Caudate nucleus (tissue), 63 donors: ENCODE measurements at places on chromosomes 16 and 17.

GRCh38 chr17:80951121-80952090 lies 40.2 kb upstream of the CHMP6 start:
- DNase-seq = no peak

DNA sequence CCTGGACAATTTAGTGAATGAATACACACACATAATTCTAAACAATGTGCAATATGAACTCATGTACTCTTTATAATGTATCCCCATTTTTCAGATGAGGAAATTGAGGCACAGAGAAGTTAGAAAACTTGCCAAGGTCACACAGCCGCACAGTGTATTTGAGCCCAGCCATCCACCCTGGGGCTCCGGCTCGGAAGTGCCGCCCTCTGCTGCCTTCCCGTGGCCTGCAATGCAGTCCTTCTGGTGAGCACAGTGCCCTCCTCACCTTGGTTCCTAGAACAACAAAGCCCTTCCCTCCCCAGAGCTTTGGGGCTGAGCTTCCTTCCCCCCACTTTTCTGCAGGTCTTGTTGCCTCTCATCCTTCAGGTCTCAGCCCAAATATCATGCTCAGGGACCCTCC lies 63.7 kb downstream of the C16orf78 start:
- no peak for DNase-seq

- DNase-seq = no peak
These were observed 41.4 kb downstream of the GRB2 start for GRCh38 chr17:75364078-75364477.

DNA sequence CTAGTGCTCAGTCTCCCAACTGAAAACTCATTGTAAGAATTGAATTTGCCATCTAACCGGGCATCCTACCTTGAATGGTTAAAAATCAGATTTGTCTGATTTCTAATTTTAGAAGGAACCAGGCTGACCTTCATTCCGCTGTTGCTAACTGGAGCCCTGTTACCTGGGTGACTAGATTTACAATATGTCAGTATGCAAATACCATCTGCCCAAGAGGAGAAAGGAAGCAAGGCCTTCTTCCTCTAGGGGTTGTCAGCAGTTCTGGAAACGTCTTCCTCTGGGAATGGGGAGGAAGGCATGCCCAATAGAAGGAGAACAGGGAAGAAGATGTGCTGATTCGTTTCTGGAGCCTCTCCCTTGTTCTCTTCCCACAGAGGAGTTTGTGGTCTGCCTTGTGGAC lies 137.9 kb downstream of the PITPNC1 start:
- no peak for DNase-seq

DNA sequence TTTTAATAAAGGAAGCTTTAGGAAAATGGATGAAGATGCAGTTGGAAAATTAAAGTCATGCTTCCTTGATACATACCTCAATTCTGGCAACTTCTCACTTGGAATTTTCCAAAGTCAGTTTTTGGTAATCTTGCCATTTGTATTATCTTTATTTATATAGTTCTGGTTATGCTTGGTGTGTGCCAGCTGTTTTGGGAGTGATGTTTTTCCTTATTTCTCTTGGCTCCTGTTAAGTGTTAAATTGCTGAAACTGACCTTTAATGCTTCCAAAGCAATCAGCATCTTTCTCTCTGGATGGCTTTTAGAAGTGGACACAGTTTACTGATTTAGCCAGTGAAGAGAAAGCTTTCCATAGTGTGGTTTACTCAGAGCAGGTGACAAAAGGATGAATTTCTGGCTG lies 70.1 kb upstream of the HAS3 start:
- no peak for DNase-seq

DNA sequence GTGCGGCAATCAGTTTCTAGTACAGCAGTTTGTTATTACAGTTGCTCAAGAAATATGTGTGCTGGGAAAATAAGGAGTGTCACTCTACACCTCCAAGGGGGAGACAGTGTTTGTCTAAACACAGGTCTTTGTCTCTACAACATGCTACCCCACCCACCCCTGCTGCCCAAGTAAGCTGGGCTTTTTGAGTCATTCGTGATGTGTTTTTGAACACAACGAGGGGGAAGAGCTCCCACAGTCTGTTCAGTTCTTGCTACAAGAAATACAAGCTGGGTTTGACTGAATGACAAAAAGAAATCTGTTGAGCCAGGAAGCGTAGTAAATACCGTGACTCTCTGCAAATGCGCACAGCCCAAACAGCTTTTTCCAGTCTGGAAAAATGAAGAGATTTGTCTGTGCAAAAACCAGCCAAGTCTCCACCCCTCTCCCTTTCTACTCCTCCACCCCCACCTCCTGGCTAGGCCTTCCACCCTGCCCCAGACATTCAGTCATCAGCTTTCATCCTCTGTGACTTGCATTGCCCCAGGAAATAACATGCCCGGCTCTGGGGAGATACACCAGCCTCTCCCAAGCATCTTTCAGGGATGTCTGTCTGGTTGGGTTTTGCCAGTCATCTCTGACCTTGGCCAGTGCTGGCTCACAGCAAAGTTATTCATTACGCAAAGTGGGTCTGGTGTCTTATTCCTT lies 25.7 kb downstream of the CHD9 start:
- no peak for DNase-seq

DNA sequence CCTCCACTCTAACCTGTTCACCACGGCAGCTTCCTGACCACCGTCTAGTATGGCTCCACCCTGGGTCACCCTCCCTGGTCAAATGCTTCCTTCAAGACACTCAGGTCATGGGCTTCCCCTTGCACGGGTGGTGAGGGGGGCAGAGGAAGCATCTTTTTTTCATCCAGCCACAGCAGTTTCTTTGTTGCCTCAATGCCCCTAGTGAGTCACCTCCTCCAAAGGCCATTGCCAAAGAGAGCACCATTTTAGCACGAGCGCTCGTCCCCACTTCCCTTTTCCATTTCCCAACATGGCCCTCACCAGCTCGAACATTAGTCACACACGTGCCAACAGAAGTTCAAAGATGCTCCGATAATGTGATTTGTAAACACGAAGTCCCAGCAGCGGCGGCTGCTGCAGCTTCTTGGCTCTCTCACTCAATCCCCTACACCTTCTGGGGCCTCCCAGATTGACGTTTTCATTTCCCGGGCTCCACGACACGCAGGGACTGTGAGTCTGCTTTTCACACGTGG lies 134.6 kb downstream of the GAS7 start:
- DNase-seq = no peak

DNA sequence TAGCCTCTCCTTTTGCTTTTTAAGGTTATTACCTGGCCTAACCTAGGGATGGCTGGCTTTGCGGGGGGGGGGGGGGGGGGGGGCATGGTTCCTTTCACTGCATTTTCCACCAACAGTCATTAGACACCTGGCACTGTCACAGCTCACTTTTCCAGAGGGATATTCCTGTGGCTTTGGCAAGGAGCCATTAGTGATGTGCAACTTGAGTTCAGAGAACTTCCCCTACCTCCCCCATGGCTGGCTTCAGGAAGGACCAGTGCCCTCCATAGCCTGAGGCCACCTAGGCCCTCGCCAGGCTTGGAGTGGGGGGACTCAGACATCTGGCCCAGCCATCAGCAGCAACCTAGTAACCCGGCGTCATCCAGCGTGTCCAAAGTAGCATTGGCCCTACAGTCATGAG lies 234.6 kb downstream of the CPPED1 start:
- no peak for DNase-seq

GRCh38 chr17:63841350-63842172 lies 924 bp downstream of the SMARCD2 start:
- DNase-seq = peak; percentile 59

DNA sequence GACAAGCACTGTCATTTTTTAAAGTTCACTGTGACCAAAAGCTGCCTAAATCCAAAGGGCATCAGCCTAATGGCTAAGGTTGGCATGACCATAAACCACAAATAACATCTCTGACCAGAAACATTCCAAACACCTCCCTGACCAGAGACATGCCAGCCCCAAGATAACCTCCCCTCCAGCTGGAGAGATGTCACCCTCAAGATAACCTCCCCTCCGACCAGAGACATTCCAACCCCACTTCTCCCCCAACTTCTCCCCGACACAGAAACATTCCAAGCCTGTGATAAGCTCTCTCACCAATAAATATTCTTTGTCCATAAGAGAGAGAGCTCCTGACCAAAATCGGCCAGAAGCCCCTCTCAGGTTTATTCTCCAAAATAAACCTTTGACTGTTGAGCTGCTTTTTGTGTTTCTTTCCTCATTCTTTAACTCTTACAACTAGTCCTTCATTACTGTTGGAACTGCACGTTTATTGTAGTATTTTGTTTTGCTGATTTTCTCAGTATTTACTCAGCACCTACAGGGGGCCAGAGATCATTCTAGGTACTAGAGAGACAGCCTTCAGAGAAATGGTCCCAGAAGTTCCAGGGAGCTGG lies 325.6 kb downstream of the SLC39A11 start:
- no peak for DNase-seq

GRCh38 chr17:62724398-62725146 lies 83.5 kb downstream of the MARCHF10 start:
- peak; percentile 47 for DNase-seq

- no peak for DNase-seq
These were observed 601.5 kb upstream of the SOX9 start for GRCh38 chr17:71519285-71519684.
